NCI-H345 (cell line): ENCODE measurements at places on chromosomes 1 and 21.
A peak's percentile ranks its signal among the peaks of the same experiment; 100 is the strongest.

GRCh38 chr1:42732126-42732680 is 7.8 kb downstream of the CLDN19 start:
- DNase-seq, result no peak

DNA sequence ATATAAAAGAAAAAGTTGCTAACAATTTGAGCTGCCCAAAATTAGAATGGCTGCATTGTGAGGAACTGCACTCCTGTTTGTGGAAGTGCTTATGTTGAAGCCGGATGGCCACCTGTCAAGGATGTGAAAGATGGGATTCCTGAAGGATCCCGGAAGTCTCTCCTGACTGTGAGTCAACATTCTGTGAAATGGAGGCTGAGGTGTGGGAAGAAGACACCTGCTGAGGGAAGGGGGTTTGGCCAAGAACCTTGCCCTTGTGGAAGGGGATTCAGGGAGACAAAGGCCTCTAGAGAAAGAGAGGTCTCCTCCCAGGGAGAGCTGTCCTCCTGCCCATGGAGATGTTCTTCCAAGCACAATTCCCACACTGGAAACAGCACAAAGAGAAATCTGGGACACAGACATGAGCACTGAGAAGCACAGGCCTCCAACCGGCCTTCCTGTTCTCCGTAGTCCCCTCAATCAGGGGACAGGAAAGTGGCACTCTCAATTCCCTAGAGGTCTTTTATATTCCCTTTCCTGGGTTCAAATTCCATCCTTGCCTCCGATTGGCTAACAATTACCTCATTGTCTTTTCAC is 70.5 kb downstream of the CD2 start:
- DNase-seq, result peak; percentile 62

- no peak for DNase-seq
Observed at GRCh38 chr1:191432817-191433216, 725.4 kb upstream of the RGS18 start.

DNA sequence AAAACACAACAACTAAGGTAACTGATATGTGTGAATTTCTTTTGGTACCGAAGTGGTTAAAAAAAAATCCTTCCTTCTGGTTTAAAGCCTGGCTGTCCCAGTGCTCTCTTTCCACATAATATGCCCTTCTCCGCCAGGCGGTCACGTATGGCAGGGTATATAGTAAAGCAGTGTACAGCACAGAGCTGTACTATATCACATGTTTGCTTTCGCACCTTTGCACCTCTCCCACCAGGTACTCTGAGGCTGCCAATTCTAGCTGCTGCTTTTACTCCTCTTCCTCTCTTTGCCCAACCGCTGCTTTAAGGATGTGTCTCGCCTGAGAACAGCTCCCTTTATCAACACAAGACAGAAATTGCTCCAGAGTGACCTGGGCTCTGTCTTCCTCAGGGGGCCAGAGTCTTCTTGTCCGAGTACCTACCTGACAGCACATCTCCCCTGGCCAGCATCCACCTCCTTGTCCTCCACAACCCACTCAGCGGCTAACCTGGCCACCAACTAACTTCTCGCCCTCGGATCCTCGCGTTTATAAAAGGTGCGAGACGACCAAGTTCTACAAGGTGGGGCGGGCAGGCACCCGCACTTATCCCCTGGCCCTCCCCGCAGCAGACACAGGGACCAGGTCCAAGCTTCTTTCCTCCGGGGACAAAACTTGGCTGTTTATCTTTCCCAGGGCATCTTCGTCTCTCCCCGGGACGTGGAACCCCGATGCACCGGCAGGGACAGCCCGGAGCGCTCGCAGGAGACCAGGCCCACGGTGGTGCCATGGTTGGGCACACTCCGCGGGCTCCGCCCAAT is 1.6 kb downstream of the COLGALT2 start:
- DNase-seq, result no peak

GRCh38 chr1:40919475-40920011 is 57.4 kb upstream of the CITED4 start:
- peak; percentile 75 for DNase-seq

- no peak for DNase-seq
Observed at GRCh38 chr1:198276241-198276640, 119.4 kb downstream of the NEK7 start.

DNA sequence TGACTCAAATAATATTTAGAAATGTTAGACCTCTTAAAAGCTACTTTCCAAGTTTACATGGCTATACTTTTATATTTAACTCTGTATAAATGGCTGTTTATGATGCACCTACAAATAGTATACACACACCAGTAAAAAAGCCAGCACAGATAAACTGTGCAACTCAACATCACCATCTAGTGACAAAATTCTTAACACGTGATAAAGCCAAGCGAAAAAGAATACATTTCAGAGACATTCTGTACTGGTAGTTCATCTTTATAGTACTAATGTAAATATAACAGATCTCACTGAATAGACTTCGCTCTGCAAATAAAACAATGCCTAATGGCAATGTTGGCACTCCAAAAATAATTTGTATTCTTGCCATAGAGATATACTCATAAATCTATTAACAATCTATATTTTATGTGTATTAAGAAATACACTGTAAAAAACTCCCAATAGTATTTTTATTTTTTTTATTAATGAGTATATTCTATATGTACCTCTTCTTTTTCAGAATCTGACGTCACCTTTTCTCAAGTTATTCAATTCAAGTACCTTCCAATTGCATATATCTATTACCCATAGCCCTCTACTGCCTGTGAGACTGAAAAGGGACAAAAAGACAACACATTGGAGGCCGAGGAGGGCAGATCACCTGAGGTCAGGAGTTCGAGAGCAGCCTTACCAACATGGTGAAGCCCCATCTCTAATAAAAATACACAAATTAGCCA is 100.2 kb downstream of the DPYD start:
- DNase-seq, result peak; percentile 16
